Left lung (tissue), 14 donors: ENCODE measurements at places on chromosomes 1 and 21. TPM values are rescaled to one million over a fixed set of nuclear protein-coding genes. Genes with fewer than 3 reads are reported as not detected.

Gene PRAMEF14
- total RNA-seq = not detected

Gene RORC
- total RNA-seq = 5.4 TPM

Gene RBM11
- total RNA-seq = 2.0 TPM

Gene SLAMF9
- not detected for total RNA-seq

Gene CFAP107
- total RNA-seq = 1.1 TPM

Gene CD52
- total RNA-seq = 170 TPM

Gene LEMD1
- total RNA-seq = 2.2 TPM

Gene ALPL
- 148 TPM for total RNA-seq

Gene USP25
- 47.5 TPM for total RNA-seq

Gene ZNF593OS
- not detected for total RNA-seq

Gene SFPQ
- 138 TPM for total RNA-seq

Gene HSD3B2
- not detected for total RNA-seq

- no peak for DNase-seq
These were observed 78.7 kb downstream of the FGGY start for GRCh38 chr1:59375321-59376220.

GRCh38 chr21:40634141-40634540, 212.8 kb downstream of the DSCAM start:
- DNase-seq = no peak

DNA sequence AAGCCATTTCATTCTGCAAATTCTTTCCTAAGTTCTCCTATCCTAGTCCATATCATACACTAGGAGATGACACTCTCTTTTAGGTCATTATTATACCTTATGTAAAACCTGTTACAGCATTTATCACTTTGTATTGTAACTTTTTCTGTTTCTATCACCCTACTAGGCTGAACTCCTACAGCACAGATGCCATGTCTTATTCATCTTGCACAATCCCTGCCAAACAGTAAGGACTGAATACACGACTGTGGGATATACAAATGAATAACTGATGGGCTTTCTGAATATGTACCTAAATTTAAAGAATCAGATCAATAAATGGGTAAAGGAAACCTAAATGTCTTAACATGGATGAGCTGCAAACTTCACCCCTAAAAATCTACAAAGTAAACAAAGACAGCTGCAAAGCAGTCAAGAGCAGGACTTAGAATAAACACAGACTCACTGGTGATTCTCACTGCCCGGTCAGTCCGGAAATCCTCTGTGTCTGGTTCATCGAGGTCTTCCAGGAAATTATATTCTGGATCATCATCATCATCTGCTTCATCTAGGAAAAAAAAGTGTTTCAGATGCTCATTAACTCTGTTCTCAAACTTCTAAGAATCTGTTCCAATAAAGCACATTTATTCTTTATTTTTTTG, 62.3 kb downstream of the GON4L start:
- peak; percentile 12 for DNase-seq

GRCh38 chr1:30381671-30382365, 341.6 kb downstream of the MATN1 start:
- no peak for DNase-seq

- no peak for DNase-seq
These were observed 4.3 kb downstream of the NTMT2 start for GRCh38 chr1:170150016-170150415.

GRCh38 chr1:55286856-55287602, 71.9 kb upstream of the USP24 start:
- no peak for DNase-seq

DNA sequence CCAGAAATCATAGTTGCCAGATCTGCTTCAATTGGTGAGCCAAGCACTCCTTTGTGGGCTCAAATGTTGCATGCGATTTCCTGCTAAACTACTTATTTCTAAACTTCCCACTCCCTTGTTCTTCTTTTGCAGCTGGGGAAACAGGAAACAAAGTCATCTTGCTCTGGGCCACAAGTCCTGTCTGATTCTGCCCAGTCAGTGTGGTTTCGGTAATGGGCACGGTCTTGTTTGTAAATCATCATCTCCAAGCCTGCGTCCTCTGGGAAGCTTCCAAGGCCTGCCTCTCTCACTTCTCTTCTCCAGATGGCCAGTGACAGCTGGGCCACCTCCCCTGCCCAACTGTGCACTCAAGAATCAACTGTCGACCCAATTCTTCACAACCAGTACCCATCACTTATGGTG, 4.4 kb downstream of the S100A8 start:
- DNase-seq = no peak

DNA sequence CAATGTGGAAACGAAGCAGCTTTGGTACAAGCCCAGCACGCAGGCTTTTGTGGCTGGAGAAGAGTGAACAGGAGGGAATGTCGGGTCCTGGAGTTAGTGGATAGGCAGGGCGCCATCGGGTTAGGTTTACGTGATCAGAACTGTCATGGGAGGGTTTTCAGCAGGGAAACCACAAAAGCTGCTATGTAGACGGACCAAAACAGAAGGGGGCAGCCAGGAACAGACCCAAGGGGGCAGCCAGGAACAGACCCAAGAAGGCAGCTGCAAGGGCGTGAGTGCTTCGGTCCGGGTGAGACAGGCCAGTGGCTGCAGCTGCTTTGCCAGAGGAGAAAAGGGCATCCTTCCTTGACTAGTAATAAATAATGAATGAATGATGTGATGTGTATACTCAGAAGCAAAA, 77.5 kb upstream of the KIF1B start:
- no peak for DNase-seq

DNA sequence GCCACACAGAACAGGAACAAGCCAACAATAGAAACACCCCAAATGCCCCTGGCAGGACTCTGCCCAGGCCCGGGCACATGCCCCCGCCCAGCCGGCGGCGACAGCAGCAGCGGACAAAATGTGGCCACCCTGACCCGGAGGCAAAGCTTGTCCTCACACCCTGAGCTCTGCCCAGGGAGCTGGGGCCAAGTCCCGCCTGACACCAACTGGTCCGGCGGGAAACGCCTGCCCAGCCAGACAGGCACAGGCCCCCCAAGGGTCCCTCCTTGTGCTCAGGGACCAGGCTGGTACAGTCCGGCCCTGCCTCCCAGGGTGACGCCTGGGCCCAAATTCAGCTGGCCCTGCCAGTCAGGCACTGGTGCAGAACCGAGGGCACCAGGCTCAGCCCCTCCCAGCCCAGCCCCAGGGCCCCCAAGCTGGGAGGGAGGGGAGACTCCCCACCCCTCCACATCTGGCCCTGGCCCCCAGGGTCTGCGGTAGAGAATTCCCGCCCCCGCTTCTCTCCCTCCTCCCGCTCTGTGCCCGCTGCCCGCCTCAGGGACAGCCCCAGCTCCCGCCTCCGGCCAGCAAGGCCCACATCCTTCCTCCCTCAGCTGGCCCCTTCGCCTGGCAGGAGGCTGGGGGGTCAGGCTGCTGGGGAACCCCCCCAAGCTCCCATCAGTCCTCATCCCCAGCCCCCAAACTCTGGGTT, 2.0 kb downstream of the AHDC1 start:
- DNase-seq = no peak

DNA sequence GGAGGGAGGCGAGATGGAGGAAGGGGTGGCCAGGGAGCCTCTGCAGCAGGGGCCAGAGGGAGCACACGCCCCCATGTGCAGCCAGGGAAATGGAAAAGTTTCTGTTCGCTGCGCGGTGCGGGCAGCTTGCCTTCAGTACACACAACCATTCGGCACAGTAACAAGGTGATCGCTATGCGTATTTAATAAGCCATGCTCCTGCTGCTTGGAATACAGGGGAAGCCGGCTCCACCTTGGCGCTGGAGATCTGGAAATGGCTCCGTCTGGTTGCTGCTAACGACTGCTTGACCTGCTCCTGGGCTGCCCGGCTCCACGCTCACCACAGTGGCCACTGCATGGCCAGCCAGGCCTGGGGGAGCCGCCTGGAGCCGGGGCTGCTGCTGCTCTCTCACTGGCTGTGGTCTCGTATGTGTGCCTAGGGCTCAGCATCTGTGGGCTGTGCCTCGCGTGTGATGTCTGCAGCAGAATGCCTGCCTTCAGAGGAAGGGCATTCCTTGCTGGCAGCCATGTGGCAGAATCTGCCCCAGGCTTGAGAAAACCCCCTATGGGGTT, 86.4 kb upstream of the ACTL8 start:
- DNase-seq = no peak

GRCh38 chr1:67555461-67556296, 125.5 kb upstream of the SERBP1 start:
- no peak for DNase-seq

DNA sequence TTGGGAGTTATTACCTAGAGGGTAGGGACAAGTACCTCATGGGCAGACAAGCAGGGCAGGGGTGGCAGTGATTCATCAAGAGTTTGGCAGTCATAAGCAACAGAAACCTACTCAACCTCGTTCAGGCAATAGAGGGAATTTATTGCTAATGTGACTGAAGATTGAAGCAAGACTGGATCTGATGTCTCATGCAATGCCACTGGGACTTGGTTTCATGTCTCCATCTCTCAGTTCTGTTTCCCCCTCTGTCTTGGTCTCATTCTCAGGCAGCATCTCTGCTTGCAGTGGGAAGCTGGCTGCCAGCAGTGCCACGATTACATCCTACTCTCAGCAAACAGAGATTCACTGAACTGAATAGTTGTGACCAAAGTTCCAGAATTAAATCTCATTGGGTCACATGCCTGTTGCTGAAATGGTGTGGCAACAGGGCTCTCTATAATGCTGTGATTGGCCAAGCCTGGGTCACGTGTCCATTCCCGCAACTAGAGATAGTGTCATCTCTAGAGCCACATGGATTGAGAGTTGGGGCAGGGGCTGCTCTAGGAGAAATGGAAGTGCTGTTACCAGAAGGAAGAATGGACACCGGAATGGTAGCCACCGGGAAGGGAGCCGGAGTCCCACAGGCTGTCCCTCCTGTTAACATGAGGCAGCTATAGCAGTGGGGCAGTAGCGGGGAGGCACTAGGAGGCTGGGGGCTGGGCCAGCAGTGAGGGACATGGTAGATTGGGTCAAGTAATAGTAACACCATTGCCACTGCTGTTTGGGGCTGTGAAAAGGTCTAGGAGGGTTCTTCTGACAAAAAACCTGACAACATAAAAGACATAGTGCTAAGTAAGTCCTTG, 3.9 kb upstream of the CDC42 start:
- DNase-seq = no peak

- DNase-seq = no peak
These were observed 12.3 kb upstream of the PHC2 start for GRCh38 chr1:33443080-33443704.

DNA sequence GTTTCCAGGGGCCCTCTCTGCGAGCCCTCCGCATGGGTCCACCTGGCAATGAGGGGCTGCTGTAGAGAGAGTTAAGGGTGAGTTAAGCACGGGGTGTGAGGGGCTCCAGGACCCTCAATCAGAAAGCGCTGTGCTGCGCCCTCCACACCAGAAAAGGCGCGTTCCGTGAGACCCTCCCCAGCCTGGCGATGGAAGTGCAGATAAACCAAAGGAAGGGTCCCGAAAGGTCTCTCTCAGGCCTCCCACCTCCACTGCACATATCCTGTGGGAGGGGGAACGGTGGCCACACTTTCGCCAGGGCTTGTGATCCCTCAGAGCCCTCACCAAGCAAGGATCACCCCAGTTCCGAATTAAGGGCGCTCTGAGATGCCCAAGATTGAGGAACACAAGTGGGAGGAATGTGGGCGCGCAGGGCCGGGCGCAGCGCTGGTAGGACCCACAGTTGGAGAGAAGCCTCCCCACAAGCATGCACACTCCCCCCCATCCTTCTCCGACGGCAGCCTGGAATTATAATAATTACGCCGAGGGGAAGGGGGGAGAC, 1.1 kb downstream of the WNT3A start:
- no peak for DNase-seq

DNA sequence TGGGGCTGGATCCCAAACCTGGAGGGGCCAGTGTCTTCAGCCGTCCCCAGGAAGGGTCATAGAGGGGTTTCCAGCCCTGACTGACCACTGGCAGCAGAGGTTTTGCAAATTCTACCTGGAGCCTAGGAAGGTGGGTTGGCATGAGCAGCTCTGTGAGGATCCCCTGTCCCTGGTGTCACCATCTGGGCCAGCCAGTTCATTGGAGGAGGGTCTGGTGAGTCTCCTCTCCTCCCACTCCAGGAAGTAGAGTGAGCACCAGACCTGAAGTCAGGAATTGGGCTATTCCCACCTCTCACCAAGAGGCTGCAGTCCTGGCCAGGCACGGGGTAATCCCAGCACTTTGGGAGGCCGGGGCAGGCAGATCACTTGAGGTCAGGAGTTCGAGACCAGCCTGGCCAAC, 57.4 kb downstream of the UBIAD1 start:
- no peak for DNase-seq

DNA sequence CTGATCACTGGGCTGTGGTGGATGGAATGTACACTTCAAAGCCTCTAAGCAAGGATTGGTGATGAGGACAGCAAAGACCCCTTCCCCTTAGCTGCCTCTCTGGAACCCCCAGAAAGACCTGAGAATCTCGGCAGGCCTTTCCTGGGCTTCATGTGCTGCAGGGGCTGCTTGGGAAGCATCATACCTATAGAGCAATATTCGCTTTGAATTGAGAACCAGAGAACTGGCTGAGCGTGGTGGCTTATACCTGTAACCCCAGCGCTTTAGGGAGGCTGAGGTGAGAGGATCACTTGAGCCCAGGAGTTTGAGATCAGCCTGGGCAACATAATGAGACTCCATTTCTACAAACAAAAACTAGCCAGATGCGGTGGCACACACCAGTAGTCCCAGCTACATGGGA, 22.0 kb downstream of the CSF1 start:
- no peak for DNase-seq

DNA sequence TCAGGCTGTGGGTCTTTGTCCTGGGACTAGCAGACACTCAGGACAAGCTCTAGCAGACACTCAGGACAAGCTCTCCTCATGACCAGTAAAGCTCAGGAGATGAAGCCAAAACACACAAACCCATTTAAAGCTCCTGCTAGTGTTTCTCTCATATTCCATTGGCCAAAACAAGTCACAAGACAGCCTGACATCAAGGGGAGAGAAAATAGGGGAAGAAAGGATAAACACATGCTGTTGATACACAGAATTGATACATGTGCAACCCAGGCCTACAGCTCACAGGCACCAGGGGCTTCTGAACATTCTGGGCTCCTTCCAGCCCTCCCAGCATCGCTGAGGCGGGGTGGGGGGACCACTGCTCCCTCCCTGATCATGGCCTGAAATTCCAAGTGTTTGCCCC, 35.3 kb downstream of the ATF3 start:
- no peak for DNase-seq

GRCh38 chr21:34935898-34936297, 113.2 kb downstream of the RUNX1 start:
- DNase-seq = no peak

- no peak for DNase-seq
These were observed 36.0 kb downstream of the ELK4 start for GRCh38 chr1:205595861-205596260.

DNA sequence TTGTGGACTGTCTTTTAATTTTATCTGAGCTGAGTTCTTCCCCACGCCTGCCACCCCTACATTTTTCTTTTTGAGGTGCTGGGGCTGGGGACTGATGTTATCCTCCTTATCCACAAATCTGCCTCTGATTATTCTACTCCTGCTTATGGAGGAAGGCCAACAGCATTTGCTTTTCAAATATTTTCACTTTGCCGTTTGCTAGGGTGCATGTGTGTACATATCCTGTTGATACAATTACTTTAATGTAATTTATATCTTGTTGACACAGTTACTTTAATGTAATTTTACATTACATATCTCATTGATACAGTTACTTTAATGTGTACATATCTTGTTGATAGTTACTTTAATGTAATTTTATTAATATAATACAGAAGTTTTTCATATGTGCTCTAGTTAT, 36.2 kb downstream of the PRRC2C start:
- no peak for DNase-seq

- no peak for DNase-seq
These were observed 142.5 kb downstream of the PGBD5 start for GRCh38 chr1:230283678-230284077.

GRCh38 chr1:31617218-31617915, at the start of gene HCRTR1:
TSS of gene HCRTR1 (plus strand) at chr1:31617689. CDS start at chr1:31619193, 1,504 bp downstream.
- peak; percentile 58 for DNase-seq

- DNase-seq = no peak
These were observed 10.2 kb downstream of the PPFIA4 start for GRCh38 chr1:203036537-203036936.
